T-helper 9 cell (primary cell): ENCODE measurements at places on chromosomes 11 and 22.

DNA sequence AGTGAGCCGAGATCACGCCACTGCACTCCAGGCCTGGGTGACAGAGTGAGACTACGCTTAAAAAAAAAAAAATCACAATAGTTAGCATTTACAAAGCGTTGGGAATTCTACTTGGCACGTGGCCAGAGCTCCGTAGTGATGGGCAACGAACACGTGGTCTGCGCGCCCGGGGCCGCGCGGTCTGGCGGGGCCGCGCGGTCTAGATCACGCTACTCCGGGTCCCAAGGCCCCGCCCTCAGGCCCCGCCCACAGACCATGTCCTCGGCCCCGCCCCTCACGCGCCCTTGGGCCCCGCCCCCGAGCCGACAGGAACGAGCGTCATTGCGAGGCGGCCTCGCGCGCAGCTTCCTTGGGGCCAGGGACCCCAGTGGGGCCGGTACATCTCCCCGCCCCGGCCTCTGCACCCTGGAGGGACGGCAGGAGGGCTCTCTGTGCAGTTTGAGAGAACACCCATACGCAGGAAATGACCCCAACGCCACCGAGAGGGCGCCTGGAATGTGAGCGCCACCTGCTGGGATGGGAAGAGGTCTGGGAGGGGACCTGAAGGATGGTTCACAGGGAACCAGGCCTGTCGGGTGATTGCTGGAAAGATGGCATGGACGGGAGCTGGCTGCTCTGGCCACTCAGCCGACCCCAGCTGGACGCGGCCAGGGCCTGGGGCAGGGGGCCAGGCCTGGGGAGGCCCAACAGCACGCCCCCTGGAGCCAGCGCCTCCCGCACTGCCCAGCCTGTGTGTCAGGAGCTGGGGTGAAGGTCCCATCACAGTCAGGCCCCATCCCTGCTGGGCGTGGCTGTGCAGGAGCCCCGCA is 2.0 kb upstream of the PTDSS2 start:
- DNase-seq, result peak; percentile 98

- DNase-seq, result no peak
Observed at GRCh38 chr11:115340874-115341273, 163.3 kb downstream of the CADM1 start.

- no peak for DNase-seq
Observed at GRCh38 chr11:63837739-63838138, 1.2 kb upstream of the MARK2 start.

DNA sequence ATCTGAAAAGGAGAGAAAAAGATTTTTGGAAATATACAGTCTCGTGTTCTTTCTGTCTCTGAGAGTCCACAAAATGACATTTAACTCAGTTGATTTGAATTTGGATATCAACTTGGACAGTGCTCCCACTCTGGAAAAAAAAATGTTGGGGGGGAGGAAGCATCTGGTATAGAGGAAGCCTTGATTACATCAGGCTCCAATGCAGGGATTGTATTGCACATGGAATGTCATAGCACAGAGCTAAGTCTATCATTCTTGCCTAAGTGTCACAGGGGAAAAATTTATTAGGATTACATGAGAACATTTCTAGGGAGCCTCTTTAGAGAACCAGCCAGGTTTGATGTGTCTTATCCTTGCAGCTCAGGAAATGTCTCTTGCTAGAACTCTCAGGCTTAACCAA is 23.0 kb downstream of the MS4A6A start:
- DNase-seq, result no peak

- no peak for DNase-seq
Observed at GRCh38 chr11:81007046-81007445, 1566.2 kb upstream of the TENM4 start.

- no peak for DNase-seq
Observed at GRCh38 chr11:123742724-123743120, 1.3 kb upstream of the ZNF202 start.

GRCh38 chr11:80061056-80061455 is 620.2 kb upstream of the TENM4 start:
- DNase-seq, result no peak

- no peak for DNase-seq
Observed at GRCh38 chr11:126391970-126392632, 36.6 kb downstream of the ST3GAL4 start.

- no peak for DNase-seq
Observed at GRCh38 chr11:107562647-107563208, 2.8 kb downstream of the ALKBH8 start.

DNA sequence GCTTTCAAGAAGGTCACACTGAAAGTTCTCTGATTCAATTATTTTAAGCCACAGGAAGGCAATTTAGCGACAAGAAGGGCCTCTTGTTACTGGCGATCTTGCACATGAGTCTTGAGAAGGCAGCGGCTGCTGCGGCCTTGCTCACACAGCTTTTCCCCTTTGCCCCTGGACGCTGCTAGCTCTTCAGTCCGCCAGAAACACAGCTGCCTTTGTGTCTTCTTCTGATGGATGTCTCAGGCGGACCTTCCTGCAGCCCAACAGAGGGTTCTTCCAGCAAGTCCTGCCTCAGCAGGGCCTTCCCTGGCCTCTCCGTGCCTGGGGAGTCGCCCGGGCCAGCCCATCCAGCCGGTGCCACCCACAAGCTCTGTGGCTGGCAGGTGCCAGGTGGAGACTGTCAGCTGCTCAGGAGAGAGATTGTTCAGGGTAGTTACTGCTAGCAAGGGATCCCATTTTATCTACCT is 59.4 kb downstream of the PKNOX2 start:
- DNase-seq, result no peak

- no peak for DNase-seq
Observed at GRCh38 chr11:111361052-111361801, 17.8 kb downstream of the POU2AF1 start.

GRCh38 chr22:20748731-20749428 is 25.0 kb upstream of the SERPIND1 start:
- no peak for DNase-seq

DNA sequence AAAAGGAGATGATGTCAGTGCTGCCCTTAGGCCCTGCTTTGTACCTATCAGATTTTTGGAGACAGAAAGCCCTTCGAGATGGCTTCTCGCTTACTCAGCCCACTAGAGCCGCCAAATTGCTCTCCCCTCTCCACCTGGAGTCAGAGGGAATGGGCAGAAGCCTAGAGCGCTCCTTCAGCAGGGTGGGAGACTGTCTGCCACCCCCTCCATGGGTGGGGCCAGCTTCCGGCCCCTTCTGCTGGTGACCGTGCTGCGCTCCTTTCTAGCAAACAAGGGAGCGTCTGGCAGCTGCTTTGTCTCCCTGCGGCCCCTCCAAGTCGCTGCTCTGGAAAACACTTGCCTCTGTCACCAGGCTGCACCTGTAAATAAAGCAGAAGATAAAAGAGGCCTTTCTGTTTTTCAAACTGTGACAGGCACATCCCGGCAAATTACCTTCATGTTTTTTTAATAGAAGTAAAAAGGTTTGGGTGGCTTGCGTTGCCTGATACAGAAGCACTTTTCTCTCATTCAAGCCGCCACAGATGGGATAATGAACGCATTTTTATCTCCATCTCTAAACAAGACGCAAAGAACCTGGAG is 145.7 kb upstream of the NECTIN1 start:
- DNase-seq, result no peak

DNA sequence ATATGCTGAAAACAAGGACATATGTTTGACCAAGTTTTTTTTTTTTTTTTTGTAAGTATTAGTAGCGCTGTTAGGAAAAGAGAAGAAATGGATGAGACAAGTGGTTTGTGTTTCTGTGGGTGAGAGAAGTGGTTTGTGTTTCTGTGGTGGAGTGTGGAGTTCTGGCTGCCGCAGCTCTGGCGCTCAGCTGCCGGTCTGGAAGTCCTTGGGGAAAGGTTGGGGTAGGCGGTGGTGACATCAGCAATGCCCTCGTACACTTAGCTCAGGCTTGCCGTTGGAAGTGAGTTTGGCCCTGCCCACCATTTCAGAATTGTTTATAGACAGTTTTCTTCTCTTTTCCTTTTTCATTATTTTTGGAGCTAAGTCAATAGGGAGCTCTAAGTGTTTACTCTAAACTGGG is 116.6 kb downstream of the TBC1D22A start:
- no peak for DNase-seq

DNA sequence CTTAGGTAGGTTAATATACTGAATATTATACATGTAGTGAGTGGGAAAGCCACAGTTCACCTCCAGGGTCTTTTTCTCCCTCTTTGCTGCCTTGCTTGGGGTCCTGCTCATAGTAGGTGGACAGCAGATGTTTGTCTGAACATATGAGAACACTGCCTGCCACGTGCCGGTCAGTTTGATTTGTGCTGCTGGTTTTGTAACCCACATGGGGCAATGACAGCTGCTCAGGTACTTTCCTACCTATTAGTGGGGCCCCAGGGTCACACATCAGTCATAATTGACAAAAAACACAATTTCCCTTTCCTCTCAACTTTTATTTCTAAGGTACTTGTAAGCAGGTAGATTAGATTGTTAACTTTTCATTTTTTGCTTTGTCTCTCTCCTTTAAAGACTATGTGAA is 43.8 kb downstream of the BMAL1 start:
- DNase-seq, result no peak

GRCh38 chr11:130709531-130709930 is 206.7 kb downstream of the SNX19 start:
- no peak for DNase-seq
